G401 (cell line): ENCODE measurements at places on chromosomes 6 and 20. TPM values are rescaled to one million over a fixed set of nuclear protein-coding genes. Genes with fewer than 3 reads are reported as not detected.

- DNase-seq, result no peak
Measured at GRCh38 chr6:125597411-125598253, 151.8 kb upstream of the HEY2 start.

GRCh38 chr6:15410126-15410391 is 164.2 kb downstream of the JARID2 start:
- no peak for DNase-seq

DNA sequence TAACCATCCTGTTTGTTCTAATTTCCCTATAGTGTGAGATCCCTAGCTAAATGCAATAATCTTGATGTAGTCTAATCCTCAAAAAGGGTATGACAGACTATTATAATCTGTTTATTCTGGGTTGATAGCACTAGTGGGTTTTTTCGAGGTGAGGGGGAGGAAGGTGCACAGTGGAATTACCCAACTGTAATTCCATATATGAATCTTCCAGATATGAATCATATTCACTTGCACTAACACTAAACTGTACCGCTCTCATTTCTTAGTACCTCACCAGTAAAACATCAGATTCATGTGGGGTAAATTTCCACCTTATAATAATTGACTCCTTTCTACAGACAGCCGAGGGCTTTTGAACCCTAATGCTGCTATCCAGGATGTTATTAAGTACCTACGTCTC is 16.5 kb downstream of the NCOA7 start:
- no peak for DNase-seq

DNA sequence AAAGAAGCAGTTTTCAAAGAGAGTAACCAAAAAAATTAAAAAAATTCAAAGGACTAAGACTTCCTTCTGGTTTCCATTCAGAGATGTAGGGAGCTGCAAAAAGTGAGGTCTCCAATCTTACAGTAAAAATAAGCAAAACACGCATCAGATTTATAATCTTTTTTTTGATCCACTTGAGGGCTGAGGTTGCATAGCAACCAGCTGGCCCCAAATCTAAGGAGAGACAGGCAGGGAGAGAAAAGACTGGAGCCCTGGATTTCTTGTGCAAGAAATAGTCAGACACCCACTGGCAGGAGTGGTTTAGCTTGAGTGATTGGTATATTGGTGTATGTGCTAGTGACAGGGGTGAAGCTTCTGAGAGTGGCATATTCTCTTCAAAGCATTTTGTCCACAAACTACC is 135.9 kb upstream of the FUT9 start:
- DNase-seq, result no peak

GRCh38 chr6:105067329-105067728 is 110.4 kb downstream of the LIN28B start:
- no peak for DNase-seq

DNA sequence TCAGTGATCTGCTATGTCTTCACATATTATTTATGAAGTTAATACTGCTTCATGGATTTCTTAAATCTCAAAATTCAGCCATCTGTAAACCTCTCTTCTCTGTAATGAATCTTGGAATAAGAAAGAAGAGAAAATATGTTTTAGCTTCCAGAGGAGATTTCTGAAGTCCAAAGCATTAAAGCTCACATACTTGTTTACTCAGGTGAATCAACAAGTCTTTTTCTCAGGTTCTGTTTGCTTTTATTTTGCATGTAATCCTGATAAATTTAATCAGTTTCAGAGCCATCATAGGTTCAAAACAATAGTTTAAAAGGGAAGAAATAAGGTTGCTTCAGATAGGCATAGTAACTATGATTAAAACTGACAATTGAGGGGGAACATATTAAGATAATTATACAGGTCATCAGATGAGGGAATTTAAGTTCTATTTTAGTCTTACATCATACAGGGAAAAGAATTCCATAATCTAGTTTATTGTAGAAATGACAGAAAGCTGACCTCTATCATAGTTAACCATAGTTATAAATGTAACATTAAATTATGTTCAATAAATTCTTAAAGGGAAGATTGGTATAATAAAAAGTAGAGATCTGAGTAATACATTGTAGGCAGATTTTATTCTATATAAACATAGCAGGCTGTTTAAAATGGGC is 716.2 kb downstream of the EYS start:
- DNase-seq, result no peak

- no peak for DNase-seq
Measured at GRCh38 chr6:104940893-104941728, 15.8 kb upstream of the LIN28B start.

GRCh38 chr6:131281471-131282270 is 146.4 kb downstream of the AKAP7 start:
- DNase-seq, result peak; percentile 30

- DNase-seq, result no peak
Measured at GRCh38 chr6:165906-166305, 126.4 kb upstream of the DUSP22 start.

DNA sequence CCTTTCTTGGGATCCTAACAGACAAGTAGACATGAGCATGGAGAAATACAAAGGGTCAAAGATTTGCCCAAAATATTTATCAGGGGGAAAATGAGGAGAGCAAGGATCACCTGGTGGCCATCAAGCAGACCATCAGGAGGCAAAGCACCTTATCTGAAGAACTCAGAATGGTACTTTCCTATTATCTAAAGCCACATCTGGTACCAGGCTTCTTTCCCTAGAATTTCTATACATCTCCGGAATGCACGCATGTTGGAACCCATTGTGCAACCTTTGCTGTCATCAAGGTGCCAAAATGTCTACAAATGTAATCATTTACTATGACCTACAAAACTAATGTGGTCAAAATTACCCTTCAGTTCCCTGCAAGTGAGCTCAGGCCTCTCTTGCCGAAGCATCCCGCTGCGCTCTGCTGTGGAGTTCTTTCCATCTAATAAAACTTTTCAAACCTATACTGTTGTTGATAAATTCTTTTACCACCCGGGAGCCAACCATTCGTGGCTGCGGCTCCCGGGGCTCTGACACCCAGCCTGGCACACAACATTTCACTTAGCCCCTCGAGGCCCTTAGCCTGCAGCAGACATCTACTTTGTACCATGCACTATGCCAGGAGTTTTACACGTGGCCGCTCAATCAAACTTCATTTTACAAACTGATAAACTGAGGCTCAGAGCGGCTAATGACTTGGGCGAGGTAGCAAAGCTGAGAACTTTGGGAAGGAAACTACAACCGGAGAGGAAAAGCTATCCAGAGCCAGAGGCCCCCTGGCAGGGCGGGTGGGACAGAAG is 3.8 kb upstream of the CPXM1 start:
- DNase-seq, result no peak

GRCh38 chr6:2507521-2508037 is 243.1 kb downstream of the MYLK4 start:
- no peak for DNase-seq

DNA sequence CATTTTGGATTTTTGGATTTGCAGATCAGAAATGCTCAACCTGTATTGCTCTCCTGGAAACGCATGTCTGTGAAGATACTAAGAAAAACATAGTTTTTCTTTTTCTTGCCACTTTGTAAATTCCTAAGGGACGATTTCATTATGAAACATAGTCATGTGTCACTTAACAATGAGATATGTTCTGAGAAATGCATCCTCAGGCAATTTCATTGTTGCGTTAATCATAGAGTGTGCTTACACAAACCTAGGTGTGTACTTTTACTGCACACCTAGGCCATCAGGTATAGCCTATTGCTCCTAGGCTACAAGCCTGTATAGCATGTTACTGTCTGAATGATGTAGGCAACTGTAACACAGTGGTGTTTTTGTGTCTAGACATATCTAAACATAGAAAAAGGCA is 13.4 kb upstream of the THEMIS start:
- no peak for DNase-seq

DNA sequence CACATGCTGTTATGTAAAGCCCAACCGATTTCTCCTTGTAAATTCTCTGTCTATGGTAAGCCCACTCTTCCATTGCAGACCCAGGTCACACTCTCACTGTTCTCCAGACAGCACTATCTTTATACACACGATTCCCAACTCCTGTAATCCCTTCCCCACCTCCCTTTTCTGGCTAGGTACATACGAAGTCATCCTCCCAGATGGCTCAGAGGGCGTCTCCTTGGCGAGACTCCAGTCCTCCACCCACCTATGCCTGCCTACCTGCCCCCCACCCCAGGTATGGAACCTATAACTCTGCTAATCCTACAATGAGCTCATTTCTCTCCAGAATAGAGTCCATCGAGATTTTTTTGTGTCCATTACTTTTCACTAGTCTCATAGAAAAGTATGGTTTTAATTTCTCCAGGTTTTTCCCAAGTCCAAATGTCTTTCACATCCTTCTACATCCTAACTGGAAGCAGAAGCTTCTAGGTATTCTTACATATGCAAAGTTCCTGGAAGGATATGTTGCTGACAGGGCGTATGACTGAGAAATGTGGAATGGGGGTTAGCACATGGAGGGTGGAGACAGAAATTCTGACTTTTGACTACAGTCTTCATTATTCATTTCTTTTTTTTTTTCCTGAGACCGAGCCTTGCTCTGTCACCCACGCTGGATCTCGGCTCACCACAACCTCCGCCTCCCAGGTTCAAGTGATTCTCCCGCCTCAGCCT is 22.8 kb downstream of the SCML4 start:
- no peak for DNase-seq

- DNase-seq, result no peak
Measured at GRCh38 chr6:14524319-14524718, 406.7 kb downstream of the CD83 start.

GRCh38 chr20:62220666-62221568 is 839 bp upstream of the HRH3 start:
- peak; percentile 45 for DNase-seq

DNA sequence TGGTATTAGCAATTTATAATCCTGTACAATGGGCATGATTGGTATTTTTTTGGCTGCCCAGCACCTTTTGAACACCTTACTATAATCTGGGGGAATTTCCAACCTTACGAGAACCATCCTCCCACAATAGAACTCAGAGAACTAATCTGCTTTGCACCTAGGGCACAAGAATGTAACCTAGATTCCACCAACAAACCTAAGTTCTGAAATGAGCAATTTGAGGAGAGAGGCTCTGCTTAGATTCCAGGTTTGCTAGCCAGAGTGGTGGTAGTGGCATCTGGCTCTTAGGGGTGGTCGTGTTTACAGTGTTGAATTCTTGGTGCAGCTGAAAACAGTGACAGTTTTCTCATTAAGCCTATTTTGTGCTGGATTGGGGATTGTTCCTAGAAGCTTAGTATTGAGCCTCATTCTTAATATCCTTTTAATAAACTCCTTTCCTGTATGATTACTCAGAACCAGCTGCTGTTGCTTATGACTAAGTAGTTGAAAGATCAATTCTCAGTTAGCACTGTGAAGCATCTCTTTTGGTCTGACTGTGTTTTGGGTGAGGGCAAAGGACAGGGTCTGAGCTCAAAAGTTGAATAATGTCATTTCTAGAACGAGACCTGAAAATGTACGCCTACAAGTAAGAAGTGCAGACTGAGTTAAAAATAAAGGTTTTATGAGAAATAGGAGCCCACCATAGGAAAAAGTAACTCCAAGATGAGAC is 385.6 kb downstream of the CDKAL1 start:
- DNase-seq, result no peak

DNA sequence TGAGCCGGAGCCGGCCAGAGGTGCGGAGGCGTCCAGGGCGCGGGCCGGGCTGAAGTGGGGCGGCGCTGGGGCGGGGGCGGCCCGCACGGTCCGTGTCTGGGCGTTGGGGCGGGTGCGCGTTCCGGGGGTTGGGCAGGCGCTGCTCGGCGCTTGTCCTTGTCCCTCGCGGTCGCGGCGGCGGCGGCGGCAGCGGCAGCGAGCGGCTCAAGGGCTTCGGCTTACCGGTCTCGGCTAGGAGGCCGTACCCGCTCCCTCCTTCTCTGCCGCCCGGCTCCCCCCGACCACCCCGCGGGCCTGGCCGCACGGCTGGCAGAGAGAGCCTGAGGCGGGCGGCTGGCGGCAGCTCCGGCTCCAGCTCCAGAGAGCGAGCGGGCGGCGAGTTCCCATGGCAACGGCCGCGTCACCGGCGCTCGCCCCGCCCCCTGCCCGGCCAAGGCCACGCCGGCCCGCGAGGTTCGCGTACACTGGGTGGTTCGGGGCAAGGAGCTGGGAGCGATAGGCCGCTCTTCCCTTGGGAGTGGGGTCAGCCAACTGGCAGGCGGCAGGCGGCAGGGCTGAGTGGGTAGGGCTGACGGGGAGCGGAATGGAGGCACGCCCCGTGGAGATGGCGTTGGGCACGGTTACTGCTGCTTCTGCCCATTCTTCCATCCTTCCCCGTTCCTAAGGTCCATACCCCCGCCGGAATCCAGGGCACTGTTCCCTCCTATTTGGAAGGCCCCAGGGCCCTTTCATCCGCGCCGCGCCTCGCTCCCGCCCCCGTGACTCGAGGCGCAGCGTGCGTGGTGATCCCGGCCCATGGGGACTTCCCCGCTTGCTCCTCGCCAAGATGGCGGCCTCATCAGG is at the start of gene LRRC73:
LRRC73 (minus strand) TSS at position 363 of the 843 bp plus-strand sequence. CDS start 561 bp downstream, outside the sequence.
- DNase-seq, result peak; percentile 82

GRCh38 chr6:144314003-144314485 is 28.9 kb downstream of the UTRN start:
- peak; percentile 27 for DNase-seq

DNA sequence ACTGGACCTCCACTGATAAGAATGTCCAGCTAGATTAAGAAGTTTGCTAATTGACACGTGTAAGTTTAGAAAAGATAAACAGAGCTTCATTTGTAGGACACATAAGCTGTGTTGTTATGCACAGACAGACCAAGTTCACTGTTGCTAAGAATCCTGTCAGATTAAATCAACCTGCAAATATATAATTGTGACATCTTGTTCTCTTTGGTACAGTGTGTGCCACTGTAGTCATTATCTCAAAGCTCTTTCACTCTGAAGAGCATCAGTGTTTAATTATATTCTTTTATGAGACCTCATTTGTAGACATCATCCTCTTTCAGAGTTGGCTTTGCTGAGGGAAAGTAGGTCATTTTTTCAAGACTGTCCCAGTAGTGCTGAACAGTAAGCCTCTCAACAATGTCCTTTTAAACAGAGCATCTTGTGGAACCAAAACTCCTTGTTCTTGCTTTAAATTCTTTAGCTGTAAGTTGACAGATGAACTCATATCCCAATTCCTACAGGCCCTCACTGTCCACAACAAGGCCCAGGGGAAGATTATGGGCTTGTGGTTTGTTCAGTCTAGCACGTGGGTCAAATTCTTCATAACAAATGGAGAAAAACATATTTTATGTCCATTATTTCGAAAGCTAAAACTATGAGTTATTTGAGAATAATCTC is 252.4 kb downstream of the HDGFL1 start:
- DNase-seq, result peak; percentile 5

GRCh38 chr6:109059153-109059552 is 35.5 kb downstream of the SESN1 start:
- DNase-seq, result no peak

DAAM2 gene
- under 0.01 and 1.1 TPM in 2 replicates for total RNA-seq

BTBD9 gene
- 6.5 and 9.5 TPM in 2 replicates for total RNA-seq

EEF1A1 gene
- 15,038 and 17,549 TPM in 2 replicates for total RNA-seq

TENT5A gene
- total RNA-seq, result 0.03 and 0.18 TPM in 2 replicates

PMEPA1 gene
- total RNA-seq, result 0.49 and 0.58 TPM in 2 replicates

BFSP1 gene
- 0.98 and 2.3 TPM in 2 replicates for total RNA-seq

SLC22A7 gene
- not detected in 2 replicates for total RNA-seq

RNF146 gene
- total RNA-seq, result 14.8 and 21.7 TPM in 2 replicates

FOXQ1 gene
- total RNA-seq, result not detected in 2 replicates

TSPYL1 gene
- 99.1 and 131 TPM in 2 replicates for total RNA-seq
